ENCODE measurements at places on chromosomes 13 and 19. TPM values are rescaled to one million over a fixed set of nuclear protein-coding genes. Genes with fewer than 3 reads are reported as not detected.

MCEMP1 gene
- not detected for total RNA-seq

DNA sequence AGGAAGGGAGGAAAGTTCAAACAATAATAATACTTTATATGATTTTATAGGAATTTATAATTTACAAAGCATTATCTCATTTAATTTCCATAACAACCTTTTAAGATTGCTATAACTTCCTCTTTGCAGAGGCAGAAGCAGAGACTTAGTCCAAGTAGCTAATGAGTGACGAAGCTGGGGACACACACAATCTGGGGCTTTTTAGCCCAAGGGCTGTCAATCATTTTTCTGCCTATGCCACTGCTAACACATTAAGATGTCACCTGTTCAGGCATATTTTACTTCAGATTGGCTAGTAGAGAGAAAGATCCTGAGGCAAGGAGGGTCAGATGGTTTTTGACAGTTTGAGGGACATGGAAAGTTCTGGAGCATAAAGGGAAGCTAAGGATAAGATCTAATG, 12.6 kb downstream of the SCEL start:
- H3K4me3 ChIP-seq = no peak overlapping the region
- H3K4me1 ChIP-seq = no peaks in the 10 kb centered on the region
- H3K27ac ChIP-seq = no peak overlapping the region
- H3K36me3 ChIP-seq = no peaks in the 10 kb centered on the region

DNA sequence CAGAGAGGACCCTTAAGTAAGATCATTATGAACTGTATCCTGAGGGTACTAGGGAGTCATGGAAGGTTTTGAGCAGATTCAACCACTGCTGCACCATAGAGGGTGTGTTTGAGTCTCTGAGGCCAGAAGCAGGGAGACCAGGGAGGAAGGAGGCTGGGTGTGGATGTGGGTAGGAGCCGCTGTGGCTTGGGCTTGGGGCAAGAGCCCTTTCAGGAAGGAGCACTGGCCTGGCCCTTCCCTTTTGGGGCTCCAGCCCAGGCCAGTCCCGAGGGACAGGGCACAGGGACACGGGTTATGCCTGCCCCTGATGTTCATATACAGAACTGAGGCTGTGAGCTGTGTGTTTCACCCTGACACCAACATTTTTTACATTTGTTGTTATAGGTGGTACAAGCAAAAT, 7.2 kb downstream of the CIC start:
- H3K4me3 ChIP-seq = no peak overlapping the region
- no peak overlapping the region for H3K27ac ChIP-seq
- peaks cover 37% of the 10 kb centered on the region for H3K4me1 ChIP-seq
- DNase-seq = no peak

TMPRSS9 gene
- total RNA-seq = not detected

TEX26 gene
- total RNA-seq = not detected

Data from CD8-positive, alpha-beta memory T cell (primary cell).